ENCODE measurements at places on chromosomes 16 and 17.

DNA sequence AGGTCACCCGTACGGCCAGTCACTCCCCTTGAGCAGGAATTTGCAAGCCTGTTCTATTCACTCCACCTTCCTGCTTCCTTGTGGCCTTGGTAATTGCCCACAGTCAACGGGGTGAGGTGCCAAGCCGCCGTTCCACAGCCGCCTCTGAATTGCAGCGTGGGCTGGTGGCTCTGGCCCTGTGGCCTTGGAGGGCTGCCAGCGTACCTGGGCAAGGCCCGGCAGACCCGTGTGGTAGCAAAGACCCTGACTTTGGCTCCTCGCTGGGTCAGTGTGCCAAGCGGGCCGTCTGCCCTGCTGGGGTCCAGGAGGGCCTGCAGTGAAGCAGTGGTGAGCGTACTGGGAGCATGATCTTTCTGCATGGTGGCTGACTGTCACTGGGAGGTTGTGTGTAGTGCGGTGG, 3.6 kb downstream of the BANP start:
- DNase-seq: no peak

- DNase-seq: no peak
These were observed 1131.0 kb upstream of the GOT2 start for GRCh38 chr16:59864981-59865666.

DNA sequence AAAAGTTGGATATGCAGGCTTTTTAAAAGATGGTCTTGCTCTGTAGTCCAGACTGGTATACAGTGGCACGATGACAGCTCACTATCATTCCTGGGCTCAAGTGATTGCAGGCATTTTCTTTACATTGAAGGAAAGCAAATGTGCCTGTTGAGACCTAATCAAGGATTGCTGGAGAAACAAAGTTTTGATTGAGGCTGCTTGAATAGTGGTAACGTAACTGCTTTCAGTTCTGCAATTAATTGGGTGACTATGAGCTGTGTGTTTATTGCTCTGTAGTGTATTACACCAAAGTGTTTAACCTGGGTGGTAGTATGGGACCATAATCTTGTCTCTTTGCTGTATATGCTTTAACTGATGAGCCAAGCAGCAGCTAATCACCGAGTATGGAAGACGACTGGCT, 2.3 kb downstream of the UBB start:
- no peak for DNase-seq

DNA sequence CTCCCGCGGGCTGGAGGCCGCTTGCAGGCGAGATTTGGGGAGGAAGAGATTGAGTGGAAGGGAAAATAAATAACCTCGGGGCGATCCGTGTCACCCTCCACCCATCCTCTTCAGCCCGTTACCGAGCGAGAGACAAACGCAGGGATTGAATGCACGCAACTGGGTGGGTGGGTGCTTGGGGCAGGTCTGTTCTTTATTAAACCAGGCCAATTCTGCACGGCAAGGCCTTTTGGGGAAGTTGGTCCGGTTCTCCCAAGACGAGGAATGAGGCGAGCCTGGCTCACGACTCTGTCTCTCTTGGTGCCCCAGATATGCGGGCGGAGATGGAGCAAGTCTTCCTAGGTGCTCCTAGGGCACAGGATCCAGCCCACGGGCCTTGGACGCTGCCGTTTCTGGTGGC, 396 bp upstream of the HOXB7 start:
- DNase-seq: no peak

DNA sequence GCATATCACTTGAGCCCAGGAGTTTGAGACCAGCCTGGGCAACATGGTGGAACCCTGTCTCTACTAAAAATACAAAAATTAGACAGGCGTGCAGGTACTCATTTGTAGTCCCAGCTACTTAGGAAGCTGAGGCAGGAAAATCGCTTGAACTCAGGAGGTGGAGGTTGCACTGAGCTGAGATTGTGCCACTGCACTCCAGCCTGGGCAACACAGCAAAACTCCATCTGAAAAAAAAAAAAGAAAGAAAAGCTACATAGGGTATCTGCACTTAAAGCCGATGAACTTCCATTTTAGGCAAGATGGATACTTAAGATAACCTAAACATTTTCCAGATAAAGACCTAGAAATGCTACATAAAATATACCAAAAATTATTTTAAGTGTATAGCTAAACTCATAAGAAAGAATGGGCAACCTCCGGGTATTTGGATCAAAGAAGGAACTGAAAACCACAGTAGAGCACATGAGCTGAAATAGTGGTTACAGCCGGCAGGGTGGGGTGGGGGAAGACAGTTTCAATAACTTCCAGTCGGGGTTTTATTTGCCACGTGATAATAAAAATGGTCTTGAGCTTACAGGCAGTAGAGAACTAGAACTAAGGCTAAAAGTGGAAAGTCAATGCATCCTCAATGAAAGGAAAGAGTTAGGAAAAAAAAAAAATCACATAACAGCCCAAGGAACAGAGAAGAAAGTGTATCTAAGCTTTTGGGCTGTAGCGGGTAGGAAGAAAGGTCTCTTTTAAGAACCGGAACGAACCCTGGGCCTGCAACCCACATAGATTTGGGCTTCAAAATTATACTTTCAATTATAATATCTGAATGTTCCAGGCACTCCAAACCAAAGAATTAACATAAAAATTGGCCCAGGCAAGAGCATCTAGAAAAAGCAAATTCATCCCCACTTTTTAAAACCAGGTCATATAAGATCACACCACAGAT, 53.1 kb downstream of the CFDP1 start:
- DNase-seq: peak; percentile 66

GRCh38 chr17:17907469-17907868, 64.7 kb downstream of the TOM1L2 start:
- no peak for DNase-seq

DNA sequence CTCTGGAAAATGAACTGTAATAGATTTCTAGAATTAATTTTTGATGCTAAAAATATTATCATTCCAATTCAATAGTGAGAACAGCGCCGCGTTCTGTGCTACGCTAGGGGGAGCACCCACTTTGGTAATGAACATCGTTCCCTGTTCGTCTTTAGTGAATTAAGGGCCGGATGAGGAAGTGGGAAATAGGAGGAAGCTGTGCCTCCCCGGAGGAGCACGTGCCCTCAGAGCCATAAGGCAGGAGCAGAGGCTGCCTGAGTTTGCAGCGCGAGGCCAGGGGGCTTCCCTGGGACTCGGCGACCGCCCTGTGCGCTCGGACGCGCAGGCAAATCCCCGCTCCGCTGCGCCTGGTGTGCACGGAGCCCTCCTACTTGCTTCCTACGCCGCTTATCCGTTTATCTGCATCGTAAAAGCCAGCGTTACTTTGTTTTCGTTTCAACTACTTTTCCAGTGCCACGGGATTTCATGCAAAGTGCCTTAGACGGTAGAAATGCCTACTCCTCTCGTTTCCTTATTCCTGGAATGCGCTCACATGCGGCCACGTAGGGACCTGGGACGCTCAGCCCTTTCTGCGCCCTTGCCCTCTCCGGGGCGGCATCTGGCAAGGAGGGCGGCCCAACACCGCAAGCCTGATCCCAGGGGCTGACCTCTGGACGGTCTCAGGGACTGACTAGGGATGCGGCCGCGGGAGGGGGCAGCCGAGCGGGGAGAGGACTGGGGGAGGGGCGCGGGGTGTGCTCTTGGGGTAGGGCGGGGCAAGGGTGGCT, 76.4 kb downstream of the KCNJ12 start:
- peak; percentile 31 for DNase-seq

- no peak for DNase-seq
These were observed 10.3 kb downstream of the CDRT4 start for GRCh38 chr17:15456972-15457722.

DNA sequence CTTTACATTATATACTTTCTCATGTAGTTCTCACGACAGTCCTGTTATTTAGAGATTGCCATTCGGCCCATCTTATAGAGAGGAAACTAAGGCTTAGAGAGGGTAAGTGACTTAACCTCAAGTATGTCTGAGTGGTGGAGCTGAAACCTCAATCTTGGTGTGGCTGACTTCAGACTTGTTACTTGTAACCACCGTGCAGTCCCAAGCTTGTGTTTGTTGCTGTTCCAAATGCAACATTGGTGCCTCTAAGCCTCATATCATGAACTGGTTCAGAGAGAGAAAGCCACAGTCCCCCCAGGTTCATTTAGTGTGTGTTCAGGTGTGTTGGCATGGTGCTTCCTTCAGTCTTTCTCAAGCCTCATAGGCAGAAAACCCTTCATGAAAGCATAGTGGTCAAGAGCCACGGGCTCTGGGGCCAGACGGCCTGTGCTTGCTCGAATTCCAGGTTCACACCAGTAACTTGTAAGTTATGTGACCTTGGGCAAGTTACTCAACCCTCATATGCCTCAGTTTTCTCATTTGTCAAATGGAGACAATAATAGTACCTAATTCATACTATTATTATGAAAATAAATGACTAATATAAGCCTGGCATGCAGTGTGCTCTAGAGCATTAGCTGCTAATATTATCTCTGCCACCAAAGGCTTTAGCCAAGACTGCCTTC, 39.9 kb downstream of the CDH1 start:
- DNase-seq: no peak

GRCh38 chr17:82234211-82235055, 5.6 kb downstream of the SLC16A3 start:
- DNase-seq: no peak
